Activated CD4-positive, alpha-beta T cell treated with anti-CD3 and anti-CD28 coated beads, Interleukin-2, amount 50 U/mL, for 24 hours (primary cell): ENCODE measurements at places on chromosomes 3 and 15.

GRCh38 chr3:79263423-79263822, 504.4 kb downstream of the ROBO1 start:
- DNase-seq = no peak

DNA sequence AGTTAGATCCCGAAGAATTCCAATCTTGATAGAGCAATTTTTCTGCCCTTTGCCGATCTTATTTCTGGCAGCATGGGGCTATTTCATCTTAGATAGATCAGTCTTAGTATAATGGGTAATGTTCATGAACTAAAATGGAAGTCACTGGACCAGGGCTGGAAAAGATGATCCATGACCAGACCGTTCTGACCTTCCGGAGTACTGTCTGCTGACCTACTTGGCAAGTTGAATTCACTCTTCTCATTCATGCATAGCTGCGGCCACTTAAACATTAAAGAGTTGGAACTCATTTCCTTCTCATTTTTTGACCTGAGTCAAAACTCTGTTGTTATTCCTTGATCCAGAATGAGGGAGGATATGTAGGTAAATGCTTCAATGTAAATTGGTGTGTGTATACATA, 32.5 kb downstream of the GMNC start:
- DNase-seq = no peak

DNA sequence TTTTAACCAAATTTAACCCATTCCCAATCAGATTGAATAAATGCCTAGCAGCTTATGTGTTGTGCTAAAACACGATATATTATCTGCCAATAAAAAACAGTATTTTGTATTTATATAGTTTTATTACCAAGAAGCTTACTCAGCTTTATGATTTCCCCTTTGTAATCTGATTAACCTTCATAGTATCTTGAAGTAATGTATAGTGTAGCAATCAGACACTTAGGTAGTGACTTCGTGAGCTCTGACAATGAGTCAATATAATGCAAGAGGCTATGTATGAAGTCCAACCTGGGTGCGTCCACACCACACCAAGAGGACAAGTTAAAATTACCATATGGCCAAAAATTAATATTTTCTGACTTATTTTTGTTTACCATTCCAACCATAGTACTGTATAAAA, 2.1 kb upstream of the CNBP start:
- no peak for DNase-seq

DNA sequence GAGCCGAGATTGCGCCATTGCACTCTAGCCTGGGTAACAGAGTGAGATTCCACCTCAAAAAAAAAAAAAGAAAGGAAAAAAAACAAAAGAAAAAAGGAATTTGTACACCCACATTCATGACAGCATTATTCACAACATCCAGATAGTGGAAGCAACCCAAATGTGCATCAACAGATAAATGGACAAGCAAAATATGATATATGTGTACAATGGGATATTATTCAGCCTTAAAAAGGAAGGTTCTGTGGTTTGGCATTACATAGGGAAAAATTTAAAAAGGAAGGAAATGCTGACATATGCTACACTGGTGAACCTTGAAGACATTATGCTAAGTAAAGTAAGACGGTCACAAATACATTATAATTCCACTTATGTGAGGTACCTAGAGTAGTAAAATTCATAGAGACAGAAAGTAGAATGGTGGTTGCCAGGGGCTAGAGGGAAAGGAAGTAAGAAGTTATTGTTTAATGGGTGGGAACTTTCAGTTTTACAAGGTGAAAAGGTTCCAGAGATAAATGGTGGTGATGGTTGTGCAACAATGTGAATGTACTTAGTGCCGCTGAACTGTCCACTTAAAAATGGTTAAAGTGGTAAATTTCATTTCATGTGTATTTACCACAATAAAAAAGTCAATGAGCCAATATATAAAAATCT, 118.5 kb downstream of the MYLK start:
- no peak for DNase-seq

- no peak for DNase-seq
Measured at GRCh38 chr3:42693530-42693930, 8.2 kb downstream of the KLHL40 start.

GRCh38 chr15:25931851-25932250, 68.7 kb upstream of the ATP10A start:
- no peak for DNase-seq

DNA sequence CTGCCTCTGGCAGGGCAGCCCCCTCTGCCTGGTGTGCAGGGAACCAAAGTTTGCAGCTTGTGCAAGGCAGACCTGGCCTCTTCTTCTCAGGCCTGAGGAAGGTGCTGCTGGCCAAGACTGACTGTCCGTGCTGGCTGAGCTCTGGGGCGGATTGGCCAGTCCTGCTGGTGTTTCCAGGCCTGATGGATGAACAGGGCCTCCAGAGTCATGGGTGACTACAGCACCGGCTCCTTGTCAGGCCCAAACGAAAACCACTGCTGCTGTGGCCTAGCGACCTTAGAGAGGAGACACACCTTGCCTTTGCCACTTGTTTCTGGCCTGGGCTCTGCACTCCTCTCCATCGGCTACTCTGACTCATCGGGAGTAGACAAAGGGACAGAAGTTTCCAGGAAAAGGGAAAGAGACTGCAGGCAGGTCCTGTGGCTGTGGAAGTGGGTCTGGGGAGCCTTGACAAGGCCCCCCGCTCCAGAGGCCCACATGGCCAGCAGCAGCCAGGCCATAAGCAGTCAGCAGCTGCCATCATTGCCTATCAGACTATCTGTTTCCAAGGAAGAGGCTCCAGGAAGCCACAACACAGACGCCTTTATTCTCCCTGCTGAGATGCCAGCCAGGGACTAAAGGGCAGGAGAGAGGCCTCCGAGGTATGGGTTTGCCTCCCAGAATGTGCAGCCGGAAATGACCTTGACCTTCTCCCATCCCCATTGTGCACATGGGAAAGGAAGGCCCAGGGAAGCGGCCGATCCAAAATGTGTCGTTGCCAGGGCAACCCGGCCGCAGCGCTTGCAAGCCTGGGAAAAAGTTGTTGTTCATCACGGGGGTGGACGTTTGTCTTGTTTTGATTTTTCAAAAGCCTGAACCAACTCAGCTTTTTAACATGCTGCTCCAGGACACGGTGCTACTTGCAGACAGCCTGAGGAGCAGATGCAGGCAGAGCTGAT, 160.5 kb downstream of the CHSY1 start:
- DNase-seq = no peak

DNA sequence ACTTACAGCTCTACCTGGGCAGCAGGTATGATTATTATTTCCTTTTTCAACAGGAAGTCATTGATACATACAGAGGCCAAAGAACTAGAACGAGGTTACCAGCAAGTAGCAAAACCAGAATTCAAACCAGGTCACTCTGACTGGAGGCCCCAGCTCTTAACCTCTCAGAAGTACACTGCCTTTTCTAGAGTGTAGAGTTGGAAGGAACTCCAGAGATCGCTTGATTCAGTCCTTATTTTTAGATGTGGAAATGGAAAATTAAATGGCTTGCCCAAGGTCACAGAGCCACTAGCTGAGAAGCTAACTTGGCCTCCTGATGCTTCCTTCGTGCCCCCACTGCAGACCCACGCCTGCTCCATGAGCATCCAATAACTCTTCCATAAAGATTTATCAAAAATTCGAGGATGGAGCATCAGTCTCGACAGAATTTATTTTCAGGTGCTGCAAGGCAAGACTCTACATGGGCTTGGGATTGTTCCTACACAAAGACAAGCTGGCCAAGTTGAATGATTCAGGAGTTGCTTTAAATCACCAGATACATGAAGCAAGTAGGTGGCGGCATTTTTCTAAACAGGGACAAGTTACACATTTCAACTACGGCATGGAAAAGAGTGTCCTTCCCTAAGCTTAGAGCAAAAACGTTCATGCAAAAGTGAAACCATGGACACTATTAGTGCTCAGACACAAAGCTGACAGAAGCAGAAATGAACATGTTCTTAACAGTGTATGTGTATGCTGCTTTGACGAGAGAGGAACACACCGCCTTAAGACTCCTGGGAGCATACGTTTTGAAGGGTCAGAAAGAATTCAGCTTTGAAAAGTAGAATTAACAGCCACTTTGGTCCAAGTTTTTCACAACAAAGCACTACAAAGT, 235.7 kb downstream of the THRB start:
- DNase-seq = no peak

DNA sequence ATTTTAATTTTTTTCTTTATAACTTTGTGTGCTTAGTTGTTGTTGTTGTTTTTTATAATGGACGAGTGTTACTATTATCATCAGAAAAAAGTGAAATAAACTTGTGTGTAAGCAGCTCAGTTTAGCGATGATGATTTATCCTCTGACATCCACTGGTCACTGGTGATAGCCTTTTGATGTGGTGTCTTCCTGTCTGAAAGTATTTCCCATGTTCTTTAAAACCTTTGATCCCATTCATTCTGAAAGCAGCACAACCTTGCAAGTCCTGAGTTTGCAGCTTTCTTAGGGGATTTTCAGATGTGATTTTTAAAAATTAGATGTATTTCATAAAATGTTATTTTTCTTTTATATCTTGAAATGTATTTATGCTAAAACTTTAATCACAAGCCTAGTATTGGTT, 85.9 kb upstream of the ZPLD1 start:
- DNase-seq = no peak

- no peak for DNase-seq
Measured at GRCh38 chr3:48532271-48532976, 24.2 kb downstream of the PFKFB4 start.

GRCh38 chr3:83946554-83946953, 1012.2 kb upstream of the CADM2 start:
- DNase-seq = no peak

DNA sequence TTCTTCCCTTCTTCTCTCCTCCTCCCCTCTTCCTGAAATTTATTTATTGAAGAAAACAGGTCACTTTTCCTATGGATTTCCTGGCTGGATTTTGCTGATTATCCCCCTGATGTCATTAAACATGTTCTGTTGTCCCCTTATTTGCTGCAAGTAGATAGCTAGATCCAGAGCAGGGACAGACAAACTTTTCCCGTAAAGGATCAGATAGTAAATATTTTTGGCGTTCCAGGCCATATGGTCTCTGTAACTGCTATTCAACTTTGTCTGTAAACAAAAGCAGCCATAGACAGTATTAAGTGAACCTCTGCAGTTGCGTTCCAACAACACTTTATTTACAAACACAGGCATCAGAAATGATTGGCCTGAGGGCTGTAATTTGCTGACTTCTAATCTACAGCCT, 241.3 kb downstream of the NEK10 start:
- no peak for DNase-seq

GRCh38 chr3:24006-24405, 172.6 kb upstream of the CHL1 start:
- no peak for DNase-seq

GRCh38 chr15:66994927-66995656, 70.3 kb upstream of the SMAD3 start:
- DNase-seq = no peak

DNA sequence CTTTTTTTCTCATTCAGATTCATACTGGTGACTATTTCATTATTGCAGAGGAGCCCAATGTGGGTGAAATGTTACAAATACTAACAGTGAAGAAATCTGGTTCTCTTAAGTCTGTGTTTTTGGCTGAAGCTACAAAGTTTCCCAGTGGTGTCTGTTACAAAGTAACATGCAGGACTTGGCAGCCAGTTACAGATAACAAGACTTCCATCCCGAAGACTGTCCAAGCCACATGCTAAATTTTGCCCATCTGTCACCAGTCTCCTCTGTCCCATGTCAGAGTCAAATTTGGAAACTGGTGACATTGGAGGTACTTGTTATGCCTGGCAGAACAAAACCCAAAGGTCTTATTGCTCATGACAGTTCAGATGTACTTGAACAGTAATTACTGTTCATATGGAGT, 269.2 kb upstream of the GOLIM4 start:
- DNase-seq = no peak

- DNase-seq = no peak
Measured at GRCh38 chr3:10196389-10197052, 31.8 kb downstream of the IRAK2 start.

DNA sequence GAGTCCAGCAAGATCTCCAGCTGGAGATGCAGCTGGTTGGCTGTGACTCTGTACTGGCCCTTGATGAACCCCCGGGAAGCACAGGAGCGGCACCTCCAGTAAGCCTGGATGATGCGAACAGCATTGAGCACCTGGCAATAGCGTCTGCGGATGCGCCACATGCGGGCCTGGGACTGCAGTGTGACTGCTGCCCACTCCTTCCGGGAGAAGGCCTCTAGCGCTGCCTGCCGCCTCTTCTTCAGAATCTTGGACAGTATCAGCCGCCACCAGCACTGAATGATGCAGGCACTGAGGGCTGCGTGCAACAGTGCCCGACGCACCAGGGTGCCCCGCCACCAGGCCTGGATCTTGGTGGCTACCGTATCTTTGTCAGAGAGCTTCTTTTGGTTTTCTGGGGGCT, 8.2 kb downstream of the IQCF1 start:
- DNase-seq = no peak

DNA sequence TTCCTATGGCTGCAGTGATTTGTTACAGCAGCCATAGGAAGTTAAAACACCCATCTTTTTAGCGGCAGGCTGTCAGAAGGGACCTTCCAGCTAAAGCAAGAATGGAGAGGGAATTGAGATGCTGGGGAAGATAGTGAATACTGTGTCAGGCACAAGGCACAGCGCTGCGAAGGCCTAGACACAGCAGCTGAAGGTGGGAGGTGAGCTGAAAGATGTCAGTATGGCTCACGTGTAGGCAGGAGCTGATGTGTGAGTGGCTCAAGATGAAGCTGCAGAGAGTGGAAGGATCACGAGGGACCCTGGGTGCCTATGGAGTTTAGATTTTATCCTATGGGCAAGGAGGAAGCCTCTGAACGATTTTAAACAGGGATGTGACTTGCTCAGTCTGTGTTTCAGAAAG, 44.3 kb downstream of the NMNAT3 start:
- DNase-seq = no peak

DNA sequence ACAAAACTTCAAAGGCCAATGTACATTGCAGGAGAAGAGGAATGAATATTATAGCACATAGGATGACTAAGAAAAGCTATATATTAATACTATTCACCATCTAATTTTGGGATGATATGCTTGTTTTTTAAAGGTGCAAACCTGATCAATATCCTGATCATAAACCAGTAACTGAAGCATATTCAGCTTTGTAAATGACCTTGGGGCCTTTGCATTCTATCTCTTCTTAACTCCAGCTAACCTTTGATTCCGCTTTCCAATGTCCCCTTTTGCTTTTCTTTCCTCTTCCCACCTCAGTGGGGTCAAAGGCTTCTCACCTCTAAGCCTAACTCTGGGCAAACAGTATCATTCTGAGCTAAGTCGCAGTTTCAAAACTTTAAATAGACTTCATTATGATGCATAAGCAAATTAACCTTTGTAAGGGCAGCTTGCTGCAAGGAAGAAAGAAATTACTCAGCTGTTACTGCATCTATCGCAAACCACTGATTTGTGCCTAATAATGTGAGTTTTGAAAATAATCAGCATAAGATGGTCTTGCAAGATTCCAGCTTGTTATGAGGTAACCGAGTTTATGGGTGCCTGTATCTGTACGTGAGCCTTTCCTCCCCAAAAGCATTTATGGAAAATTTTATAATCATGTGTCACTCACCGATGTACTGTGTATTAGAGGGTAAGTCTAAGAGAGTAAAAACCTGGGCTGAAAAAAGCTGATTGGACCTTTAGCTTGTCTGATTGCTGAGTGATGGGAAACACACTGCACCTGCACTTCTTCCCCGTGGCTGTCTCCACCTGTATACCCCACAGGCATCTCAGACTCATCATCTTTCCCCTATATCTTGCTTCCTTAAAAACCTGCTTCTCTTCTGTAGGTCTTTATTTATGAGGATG, 116.8 kb downstream of the TPRG1 start:
- DNase-seq = no peak

- no peak for DNase-seq
Measured at GRCh38 chr15:68447209-68447608, 15.2 kb upstream of the ITGA11 start.
